Myocyte (in vitro differentiated cells): ENCODE measurements at places on chromosomes 7 and 10.

DNA sequence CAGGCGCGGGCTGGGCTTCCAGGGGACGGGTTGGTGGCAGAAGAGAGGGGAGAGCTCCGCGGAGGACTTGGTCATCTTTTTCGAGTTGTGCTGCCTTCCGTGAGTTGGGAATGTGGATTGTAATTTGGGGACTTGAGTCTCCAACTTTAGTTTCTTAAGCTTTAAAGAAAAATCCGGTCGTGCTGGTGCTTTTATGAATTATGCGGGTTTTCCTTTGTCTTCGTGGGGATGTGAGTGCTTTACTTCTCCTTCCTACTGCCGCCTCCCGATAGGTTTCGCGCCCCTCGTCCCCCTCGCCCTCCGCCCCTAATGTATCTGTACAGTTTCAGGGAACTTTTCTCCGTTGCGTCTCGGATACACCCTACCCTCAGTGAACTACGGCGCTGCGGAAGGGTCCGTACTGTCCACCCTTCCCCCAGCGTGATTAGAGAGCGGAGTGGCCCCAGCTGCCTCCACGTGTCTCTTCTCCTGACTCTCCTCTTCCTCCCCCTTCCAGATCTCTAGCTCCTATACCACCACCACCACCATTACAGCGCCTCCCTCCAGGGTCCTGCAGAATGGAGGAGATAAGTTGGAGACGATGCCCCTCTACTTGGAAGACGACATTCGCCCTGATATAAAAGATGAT, 649 bp downstream of the SCD start:
- no peak for DNase-seq

GRCh38 chr10:106515206-106515790, 649.2 kb downstream of the SORCS1 start:
- DNase-seq: no peak

DNA sequence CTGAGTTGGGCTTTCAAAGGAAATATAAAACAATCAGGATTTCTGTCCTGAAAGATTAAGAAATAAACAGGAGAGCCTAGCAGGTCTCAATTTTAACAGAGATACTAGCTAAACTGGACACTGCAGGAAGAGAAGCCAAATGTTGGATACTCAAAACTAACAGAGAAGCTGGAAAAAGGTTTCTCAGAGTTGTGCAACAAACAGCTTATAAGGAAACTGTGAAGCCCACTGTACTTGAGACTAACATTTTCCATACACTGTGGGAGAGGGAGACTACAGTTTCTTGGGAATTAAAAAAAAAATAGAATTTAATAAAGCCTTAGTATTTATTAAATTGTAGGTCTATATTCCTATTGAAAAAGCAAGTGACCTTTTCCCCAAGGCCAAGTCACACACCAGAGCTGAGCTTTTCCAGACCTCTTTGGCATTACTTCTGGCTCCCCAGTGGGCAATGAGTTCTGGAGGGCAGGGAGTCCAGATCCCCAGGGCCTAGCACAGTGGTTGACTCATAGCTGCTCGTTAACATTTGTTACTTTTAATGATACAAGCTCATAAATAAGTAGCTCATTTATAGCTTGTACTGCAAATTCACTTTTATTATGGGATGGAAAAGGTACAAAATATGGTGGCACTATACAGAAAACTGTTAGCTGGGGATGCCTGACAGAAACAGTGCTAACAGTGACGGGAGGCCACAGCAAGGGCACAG, 68.3 kb downstream of the MINDY3 start:
- no peak for DNase-seq

GRCh38 chr7:87448388-87448787, 27.1 kb downstream of the ABCB4 start:
- no peak for DNase-seq

DNA sequence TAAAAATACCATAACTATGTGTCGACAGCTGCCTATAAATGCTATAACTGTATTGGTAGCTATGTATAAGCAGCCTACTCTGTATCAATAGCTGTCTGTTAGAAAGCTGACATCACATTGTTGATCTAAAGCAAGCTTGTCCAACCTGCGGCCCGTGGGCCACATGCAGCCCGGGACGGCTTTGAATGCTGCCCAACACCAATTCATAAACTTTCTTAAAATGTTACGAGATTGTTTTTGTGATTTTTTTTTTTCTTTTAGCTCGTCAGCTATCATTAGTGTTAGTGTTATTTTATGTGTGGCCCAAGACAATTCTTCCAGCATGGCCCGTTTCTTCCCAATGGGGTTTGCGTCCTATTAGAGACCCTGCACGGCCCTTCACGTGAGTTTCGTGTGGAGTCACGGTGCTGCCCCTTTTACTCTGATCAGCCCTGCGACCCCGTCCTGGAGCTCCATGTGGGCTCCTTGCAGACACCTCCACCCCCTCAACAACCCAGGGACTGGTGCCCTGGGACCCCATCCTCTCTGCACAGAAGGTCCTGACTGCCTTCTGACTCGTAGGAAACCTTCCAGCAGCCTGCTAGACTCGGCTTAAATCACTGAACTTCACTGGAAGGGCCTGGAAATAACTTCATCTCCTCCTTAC, 4.5 kb upstream of the PRKAR1B start:
- DNase-seq: no peak

GRCh38 chr10:12547301-12547771, 198.0 kb downstream of the CAMK1D start:
- no peak for DNase-seq

- DNase-seq: no peak
Measured at GRCh38 chr7:114534953-114535352, 120.3 kb downstream of the FOXP2 start.

DNA sequence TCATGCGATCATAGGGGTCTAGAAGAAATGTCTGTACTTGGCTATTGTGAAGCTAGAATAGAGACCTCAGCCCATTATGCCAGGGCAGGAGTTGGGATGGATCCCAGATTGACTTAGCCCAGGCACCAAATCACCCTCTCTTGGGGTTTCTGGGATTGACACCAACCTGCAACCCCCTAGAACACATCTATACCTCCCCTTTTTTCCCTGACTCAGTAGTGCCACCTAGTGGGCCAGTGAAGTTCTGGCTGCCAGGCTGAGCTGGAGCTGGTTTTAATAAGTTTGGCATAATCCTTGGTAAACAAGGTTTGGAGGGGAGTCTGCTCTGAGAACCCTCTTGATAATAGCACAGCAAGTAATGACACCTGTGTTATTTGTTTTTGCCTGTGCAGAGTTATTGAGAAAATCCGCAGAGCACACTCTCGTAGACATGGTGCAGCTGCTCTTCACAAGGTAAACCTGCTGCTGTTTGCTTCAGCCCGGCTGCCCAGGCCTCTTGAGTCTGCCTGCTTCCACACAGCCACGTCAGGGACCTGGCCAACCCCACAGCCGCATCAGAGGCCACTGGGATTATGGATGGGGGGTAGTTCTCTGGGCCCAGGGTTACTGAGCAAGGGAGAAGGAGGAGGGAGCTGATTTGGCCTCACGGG, 43.3 kb upstream of the NFKB2 start:
- peak; percentile 75 for DNase-seq
